ENCODE measurements at places on chromosomes 6 and 20.

DNA sequence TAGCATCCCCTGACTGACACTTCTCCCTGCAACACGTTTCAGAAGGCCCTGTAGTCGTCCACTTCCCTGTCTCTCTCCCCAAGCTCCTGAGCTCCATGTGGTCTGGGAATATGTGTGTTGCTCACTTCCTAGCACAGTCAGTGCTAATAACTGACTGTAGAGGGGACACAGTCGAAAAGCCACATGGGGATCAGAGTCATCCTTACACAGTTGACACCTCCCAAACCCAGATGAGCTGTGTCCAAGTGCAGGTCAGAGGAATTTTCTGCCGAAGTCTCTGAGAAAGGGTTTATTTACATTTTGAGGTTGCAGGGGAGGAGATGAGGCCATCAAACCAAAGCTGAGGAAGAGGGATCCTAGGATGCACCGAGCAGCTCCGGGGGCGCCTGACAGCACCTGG lies 3.5 kb upstream of the ADAM33 start:
- no peak for DNase-seq

DNA sequence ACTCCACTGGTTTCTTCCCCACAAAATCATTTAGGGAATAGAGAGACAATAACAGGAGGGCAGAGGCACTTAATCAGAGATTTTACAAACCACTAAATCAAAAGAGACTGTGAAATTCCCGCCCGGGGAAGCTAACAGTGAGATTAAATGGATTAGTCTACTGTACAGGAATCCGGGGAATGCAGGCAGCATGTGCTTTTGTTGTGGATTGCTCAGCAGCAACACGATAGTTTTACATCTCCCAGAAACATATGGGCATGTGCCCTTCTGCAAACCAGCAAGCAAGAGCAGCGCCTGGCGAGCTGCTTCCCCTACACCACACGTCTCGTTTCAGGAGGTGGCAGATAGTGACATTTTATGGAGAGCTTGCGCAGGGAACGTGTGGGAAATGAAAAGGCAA lies 382.3 kb downstream of the CD83 start:
- no peak for DNase-seq

GRCh38 chr6:21147995-21148394 lies 445.6 kb upstream of the SOX4 start:
- DNase-seq, result no peak

DNA sequence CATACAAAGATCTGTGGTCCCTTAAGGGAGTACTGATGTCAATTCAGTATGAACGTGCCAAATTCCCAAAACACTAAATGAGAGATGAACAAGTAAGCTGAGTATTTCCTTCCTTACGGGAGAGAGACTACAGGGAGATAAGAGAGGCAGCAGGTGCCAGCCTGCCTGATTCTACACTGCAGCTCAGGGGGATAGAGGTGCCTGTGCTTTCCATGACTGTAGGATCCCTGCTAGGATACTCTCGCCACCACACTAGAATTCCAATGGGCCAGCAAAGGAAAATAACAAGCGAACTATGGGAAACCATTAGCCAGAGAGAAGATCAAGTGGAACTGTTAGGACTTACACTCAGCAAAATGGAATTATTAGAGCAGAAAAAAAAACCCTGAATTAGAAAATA lies 198.5 kb upstream of the BTBD3 start:
- DNase-seq, result no peak

- peak; percentile 84 for DNase-seq
Observed at GRCh38 chr6:146595972-146596731, 2.6 kb upstream of the ADGB start.

DNA sequence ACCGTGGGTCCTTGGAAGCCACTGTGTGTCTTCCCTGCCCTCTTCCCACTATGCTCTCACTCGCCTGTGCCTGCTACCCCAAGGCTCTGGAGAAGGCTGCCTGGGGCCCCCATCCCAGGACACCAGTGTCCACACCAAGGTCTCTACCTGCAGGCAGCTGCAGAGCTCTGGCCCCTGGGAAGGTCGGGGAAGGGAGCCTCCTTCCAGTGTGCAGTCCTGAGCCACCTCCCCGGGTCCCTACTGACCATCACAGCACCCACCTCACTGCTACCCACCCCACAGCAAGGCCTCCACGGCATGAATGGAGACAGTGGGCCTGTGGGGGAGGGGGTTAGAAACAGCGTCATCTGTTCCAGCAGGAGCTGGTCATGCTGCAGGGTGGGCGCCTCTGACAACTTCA lies 35.6 kb downstream of the RBM38 start:
- no peak for DNase-seq

- no peak for DNase-seq
Observed at GRCh38 chr6:77145244-77145643, 318.0 kb downstream of the HTR1B start.

- DNase-seq, result no peak
Observed at GRCh38 chr6:128500014-128500413, 20.4 kb downstream of the PTPRK start.

DNA sequence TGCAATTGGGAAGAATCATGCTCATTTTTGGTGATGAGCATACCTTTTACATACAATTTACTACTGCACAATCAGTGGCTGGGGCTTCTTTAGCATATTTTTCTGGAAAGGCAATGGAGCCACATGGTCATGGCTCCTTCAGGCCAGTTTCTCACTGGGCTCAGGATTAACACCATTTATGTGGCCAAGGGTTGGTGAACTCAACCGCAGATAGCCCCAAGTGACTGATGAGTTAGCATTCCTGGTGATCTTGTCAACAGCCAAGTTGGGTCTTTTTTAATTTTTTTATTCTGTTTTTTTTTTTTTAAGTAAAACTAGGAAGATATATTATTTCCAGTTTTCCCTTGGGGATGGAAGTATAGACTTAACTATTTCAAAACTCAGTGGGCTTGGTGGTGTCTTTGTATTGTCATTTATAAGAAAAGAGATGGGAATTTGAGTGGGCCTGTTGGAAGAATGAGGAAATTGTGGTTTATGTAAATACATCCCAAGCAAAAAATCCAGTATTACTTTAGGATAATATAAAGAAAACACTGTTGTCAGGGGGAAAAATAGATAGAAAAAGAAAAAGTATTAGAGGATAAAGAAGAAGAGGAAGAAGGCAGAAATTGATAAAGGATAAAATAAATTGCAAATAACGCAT lies 397.4 kb downstream of the MAFB start:
- DNase-seq, result no peak

DNA sequence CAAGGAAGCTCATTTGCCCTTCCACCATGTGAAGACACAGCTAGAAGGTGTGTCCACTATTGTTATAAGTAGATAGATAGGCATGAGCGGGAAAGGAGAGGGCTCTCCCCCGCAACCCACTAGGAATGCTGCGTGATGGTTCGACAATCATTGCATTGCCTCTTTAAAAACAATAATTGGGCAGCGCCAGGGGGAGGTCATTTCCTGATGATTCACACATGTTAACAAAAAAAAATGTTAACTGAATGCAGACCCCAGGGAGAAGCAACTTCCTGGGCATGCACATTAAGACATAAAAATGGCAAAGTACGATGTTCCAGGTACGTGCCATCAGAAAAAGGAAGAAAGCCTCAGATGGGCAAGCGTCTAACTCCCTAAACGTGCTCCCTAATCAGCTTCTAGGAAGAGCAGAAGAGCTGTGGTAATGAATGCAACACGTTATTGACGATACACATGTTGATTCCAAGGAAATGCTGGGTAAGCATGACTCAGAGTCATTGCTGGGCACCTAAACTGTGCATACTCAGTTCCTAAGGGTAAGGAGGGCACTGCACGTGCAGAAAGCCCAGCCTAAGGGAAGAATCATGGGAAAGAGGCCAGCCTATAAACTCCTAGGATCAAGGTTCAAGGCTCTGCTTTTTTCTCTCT lies 113.7 kb downstream of the FAM217A start:
- DNase-seq, result no peak

DNA sequence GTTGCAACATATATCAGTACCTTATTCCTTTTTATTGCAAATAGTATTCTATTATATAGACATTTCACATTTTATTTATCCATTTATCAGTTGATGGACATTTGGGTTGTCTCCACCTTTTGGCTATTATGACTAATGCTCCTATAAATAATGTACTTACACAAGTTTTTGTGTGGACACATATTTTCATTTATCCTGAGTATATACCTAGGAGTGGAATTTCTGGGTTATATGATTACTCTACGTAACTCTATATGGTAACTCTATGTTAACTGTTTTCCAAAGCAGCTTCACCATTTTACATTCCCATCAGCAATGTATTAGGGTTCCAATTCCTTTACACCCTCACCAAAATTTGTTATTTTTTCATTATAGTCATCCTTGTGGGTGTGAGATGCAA lies 405.0 kb downstream of the ESR1 start:
- no peak for DNase-seq

DNA sequence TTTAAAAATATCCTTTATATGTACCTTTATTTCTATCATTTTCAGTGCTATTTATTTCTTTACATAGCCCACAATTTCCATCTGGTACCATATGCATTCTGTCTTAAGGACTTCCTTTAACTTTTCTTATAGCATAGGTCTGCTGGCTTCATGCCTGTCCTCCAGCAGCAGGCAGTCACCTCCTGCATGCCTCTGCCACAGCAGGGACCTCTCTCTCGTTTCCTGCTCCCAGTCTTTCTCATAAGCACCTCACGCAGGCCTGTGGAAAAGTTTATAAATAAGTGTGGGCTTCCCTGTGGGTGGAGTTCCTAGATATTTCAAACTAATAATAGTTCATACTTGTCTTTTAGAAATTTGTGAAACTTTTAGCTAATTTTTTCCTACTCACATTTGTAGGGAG lies 133.9 kb downstream of the KCNQ5 start:
- no peak for DNase-seq

- DNase-seq, result no peak
Observed at GRCh38 chr20:25128649-25129048, 46.7 kb upstream of the VSX1 start.
